ENCODE measurements at places on chromosomes 3 and 15.
A peak's percentile ranks its signal among the peaks of the same experiment; 100 is the strongest.

DNA sequence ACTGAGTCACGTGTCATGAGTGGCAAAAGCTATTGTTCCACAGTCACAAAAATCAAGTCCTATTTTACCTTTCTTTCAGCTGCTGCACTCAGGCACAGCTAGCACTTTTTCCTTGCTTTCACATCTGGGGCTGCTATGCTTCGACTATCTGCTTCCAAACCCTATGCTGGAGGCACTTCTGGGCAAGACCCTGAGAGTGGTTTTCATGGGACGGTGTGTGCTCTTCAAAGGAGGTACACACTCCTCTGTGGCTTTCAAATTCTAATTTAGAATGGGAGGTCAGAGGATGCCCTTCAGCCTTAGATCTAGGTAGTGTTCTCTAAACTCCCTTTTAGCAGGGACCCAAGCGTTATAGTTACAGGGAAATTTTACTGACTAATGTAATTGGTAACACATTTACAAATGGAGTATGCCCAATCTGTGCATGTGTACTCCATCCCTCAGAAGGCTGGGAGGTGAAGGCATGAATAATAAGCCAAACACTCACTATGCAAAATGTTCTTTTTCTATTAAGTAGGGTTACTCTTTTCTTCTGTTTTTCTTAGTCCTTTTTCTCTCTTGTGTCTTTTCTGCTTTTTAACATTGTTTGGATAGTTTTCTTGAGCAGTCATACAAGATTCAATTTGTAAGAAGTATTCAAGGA, 188.3 kb downstream of the LSAMP start:
- no peak for DNase-seq

DNA sequence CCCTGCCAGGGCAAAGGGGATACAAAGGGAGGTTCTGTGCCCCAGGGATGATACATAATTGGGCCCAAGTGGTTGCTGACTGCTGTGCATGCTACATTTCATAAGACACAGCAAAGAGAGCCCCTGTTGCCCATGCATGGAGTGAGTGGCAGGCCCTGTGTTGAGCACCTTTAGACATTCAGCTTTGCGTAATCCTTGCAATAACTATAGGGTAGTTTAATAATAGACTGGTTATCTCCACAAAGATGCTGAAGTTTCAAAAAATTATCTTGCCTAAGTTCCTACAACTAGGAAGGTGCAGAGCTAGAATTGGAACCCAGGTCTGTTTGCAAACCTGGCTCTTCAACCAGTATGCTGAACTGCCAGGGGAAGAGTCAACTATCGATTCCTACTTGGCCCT, 1.7 kb upstream of the OGG1 start:
- no peak for DNase-seq

DNA sequence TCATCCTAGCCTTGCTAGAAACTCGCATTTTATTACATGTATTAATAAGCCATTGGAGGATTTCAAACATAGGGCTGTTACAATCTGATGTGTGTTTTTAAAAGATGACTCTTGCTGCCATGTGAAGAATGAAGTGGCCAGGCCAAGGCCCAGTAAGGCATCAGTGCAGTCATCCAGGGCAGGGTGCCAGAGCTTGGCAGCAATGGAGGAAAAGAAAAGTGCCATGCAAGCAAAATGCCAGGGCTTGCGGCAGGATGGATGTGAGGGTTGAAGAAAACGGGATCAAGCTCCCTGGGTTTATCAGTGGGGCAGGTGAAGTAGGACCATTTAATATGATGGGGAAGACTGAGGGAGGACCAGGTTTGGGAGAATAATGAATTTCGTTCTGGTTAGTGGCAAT, 183.6 kb downstream of the MINAR1 start:
- DNase-seq = no peak

- no peak for DNase-seq
Observed at GRCh38 chr3:43183456-43183855, 77.6 kb upstream of the POMGNT2 start.

GRCh38 chr3:86948822-86949221, 42.1 kb downstream of the VGLL3 start:
- DNase-seq = no peak

GRCh38 chr3:44954304-44954703, 21.7 kb downstream of the ZDHHC3 start:
- no peak for DNase-seq

- peak; percentile 76 for DNase-seq
Observed at GRCh38 chr15:85793641-85794597, 806 bp downstream of the KLHL25 start.

DNA sequence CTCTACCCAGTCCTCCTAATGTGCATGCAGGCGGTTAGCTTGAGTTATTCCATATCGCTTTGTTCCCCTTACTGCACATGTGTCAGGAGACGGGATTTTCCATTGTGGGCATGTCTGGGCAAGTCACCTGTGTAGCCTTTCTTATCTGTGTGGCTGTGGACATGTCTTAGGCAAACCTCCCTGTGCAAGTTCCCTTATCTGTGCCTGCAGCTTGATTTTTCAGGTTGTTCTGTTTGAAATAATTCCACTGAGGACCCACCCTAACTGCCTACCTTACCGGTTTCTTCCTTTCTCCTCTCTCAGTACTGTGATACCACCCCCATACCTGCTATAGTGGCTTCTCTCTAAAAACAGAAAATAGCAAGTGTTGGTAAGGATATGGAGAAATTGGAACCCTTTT, 113.6 kb downstream of the NEO1 start:
- DNase-seq = no peak

GRCh38 chr15:42239528-42240182, 31.6 kb upstream of the VPS39 start:
- DNase-seq = no peak

DNA sequence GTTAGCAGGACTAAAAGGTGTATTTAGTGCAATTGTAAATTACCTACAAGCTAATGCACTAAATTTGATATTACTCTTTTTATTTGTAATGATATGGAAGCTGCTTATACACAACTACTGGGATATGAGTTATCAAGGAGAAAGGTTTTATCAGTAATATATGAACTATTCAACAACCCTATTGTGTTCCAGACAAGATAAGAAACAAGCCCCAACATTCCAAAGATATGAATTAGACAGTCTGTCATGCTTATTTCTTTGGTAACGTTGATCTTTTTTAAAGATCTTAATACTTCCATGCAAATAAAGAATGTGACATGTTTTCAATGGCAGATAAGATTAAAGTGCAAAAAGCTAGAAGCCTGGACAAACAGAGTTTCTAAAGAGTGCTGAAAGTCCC, 314.0 kb upstream of the THBS1 start:
- no peak for DNase-seq
